Lower lobe of right lung (tissue), 2 donors: ENCODE measurements at places on chromosomes 4 and X. TPM values are rescaled to one million over a fixed set of nuclear protein-coding genes. Genes with fewer than 3 reads are reported as not detected.

GRCh38 chr4:8346838-8347605 is 77.5 kb downstream of the HTRA3 start:
- DNase-seq, result no peak

TCEAL3 gene
- total RNA-seq, result 19.1 TPM

DNA sequence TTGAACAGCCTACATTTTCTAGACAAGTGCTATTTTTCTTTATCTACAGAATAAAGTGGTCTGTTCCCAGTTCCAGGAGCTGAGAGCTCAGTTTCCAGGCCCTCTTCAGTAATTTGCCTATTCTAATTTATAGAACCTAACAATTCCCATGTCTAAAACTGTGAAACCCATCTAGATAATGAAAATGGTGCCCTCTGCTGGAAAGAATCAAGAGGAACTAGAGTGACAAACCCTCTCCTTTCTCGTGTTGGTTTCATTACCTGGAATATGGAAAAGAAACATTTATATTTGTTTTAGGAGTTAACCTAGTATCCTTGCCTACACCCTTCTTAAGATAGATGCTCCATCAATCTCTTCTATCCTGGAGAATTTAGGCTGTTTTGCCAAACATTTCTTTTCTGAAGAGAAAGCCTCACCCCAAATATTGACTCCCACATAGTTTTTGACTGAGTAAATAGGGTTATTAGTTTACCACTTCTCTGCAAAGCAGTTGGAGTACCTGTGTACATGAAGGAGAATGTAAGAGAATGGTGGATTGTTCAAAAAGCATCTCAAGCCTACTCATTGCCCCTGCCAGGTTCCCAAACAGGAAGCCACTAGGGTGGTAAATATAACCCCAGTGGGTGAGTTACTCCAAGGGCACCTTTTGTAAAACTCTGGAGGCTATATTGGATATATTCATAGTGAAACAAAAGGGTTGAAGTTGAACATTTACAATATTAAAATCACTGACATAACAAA is 121.6 kb downstream of the RASL11B start:
- DNase-seq, result no peak

LRAT gene
- total RNA-seq, result 1.0 TPM

DNA sequence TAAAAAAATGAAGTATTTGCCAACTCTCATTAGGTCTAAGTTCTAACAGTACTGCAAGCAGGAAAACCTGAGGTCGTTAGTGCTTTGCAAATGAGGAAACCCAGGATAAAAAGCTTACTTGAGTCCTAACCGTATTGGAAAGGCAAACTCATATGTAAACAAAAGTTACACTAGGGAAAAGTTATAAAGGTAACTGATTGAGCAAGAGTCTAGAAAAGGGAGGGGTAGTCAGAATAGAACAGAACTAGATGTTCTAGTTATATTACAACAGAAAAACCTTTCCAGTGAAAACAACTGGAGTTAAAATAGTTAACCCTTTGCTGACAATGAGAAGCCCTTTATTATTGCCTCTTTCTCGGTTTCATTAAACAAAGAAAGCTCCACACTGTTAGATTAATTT is 66.4 kb upstream of the MAOA start:
- DNase-seq, result no peak

FAM149A gene
- 13.3 TPM for total RNA-seq

MAP7D2 gene
- 0.35 TPM for total RNA-seq
